ENCODE measurements at places on chromosomes 1 and 21.

GRCh38 chr1:17831597-17831996, 76.5 kb downstream of the ACTL8 start:
- H3K27ac ChIP-seq, result no peak overlapping the region
- H3K36me3 ChIP-seq, result no peaks in the 10 kb centered on the region
- no peak overlapping the region for H3K4me3 ChIP-seq
- H3K27me3 ChIP-seq, result no peaks in the 10 kb centered on the region

DNA sequence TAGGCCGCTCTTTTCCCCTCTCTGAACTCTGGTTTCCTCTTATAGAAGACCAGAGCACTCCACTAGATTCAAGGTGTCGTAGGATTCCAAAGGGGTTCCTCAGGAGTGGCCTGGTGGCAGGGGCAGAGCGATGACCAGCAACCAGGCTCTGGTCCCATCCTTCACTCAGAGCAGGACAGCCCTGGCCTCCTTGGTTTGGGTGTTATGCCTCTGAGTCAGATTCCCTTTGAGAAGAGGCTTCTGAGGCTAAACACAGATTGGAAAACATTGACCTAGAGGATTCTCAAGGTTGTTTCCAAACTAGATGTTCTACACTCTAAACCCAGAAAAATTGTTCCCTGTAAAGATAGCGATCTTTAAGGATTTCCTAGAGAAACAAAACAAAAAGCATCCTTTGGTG, 49.8 kb upstream of the IKBKE start:
- DNase-seq, result no peak
- no peaks in the 10 kb centered on the region for H3K36me3 ChIP-seq
- no peak overlapping the region for H3K27ac ChIP-seq
- no peaks in the 10 kb centered on the region for H3K4me1 ChIP-seq
- no peaks in the 10 kb centered on the region for H3K27me3 ChIP-seq

- H3K4me1 ChIP-seq, result no peaks in the 10 kb centered on the region
- DNase-seq, result no peak
- no peak overlapping the region for H3K4me3 ChIP-seq
- H3K36me3 ChIP-seq, result no peaks in the 10 kb centered on the region
These were observed 143.0 kb downstream of the ELAVL4 start for GRCh38 chr1:50251702-50252101.

- no peak for DNase-seq
- no peaks in the 10 kb centered on the region for H3K4me1 ChIP-seq
- H3K36me3 ChIP-seq, result no peaks in the 10 kb centered on the region
- no peaks in the 10 kb centered on the region for H3K27me3 ChIP-seq
- H3K27ac ChIP-seq, result no peak overlapping the region
These were observed 640.7 kb downstream of the ADGRL2 start for GRCh38 chr1:82441402-82441801.

GRCh38 chr1:161111117-161111516, 6.7 kb downstream of the PFDN2 start:
- H3K27ac ChIP-seq, result no peak overlapping the region
- no peak overlapping the region for H3K4me3 ChIP-seq
- DNase-seq, result no peak
- peaks cover 4% of the 10 kb centered on the region for H3K36me3 ChIP-seq
- H3K4me1 ChIP-seq, result peaks cover 10% of the 10 kb centered on the region

GRCh38 chr1:57440096-57440495, 16.2 kb upstream of the DAB1 start:
- no peak overlapping the region for H3K4me3 ChIP-seq
- DNase-seq, result no peak
- H3K27ac ChIP-seq, result no peak overlapping the region
- no peaks in the 10 kb centered on the region for H3K27me3 ChIP-seq
- no peaks in the 10 kb centered on the region for H3K4me1 ChIP-seq

DNA sequence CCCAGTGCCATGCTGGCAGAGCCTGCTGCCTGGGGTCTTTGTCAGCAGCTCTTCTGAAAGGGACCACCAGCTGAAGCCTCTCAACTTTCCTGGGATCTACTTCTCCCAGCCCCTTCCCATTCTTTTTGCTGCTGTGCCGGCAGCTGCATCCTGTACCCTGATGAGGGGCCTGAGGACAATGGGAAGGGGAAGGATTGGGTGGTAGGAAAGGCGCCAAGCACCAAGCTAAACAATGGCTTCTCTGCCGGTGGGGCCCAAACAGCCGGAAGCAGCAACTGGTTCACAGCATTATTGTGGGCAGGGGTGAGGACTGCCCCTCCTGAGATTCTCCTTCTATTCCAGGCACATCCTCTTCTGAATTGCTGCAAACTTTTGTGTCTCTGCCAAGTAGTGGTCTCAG, 5.0 kb upstream of the EFCAB14 start:
- no peak overlapping the region for H3K4me3 ChIP-seq
- H3K27me3 ChIP-seq, result peaks cover 2% of the 10 kb centered on the region
- no peaks in the 10 kb centered on the region for H3K36me3 ChIP-seq
- no peak overlapping the region for H3K27ac ChIP-seq

- H3K4me3 ChIP-seq, result no peak overlapping the region
- no peak overlapping the region for H3K27ac ChIP-seq
- no peaks in the 10 kb centered on the region for H3K36me3 ChIP-seq
- no peaks in the 10 kb centered on the region for H3K27me3 ChIP-seq
These were observed 839.9 kb downstream of the LTN1 start for GRCh38 chr21:28152732-28153131.

- no peaks in the 10 kb centered on the region for H3K4me1 ChIP-seq
- H3K36me3 ChIP-seq, result no peaks in the 10 kb centered on the region
- DNase-seq, result no peak
- no peak overlapping the region for H3K4me3 ChIP-seq
- H3K27ac ChIP-seq, result no peak overlapping the region
- H3K27me3 ChIP-seq, result peaks cover 27% of the 10 kb centered on the region
These were observed 344.9 kb downstream of the PTPRU start for GRCh38 chr1:29581256-29581655.

DNA sequence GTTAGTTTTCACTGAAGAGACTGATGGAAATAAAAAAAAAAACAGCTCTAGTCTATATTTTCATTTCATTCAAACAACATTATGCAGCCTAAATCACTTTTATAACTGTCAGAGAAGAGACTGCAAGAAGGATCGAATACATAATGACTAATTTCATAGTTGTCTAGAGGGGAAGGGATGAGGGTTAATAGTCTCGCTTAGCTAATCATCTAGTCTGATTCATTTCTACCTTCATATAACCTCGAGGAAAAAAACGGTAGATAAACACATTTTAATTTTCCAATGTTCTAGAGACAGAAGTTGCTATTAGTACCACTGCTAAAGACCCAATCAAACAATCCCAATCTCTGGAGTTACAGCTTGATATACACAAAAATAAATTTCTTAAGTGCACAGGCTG, 3.5 kb downstream of the FUBP1 start:
- peaks cover 19% of the 10 kb centered on the region for H3K36me3 ChIP-seq
- H3K27me3 ChIP-seq, result no peaks in the 10 kb centered on the region
- no peak for DNase-seq
- H3K4me3 ChIP-seq, result no peak overlapping the region

DNA sequence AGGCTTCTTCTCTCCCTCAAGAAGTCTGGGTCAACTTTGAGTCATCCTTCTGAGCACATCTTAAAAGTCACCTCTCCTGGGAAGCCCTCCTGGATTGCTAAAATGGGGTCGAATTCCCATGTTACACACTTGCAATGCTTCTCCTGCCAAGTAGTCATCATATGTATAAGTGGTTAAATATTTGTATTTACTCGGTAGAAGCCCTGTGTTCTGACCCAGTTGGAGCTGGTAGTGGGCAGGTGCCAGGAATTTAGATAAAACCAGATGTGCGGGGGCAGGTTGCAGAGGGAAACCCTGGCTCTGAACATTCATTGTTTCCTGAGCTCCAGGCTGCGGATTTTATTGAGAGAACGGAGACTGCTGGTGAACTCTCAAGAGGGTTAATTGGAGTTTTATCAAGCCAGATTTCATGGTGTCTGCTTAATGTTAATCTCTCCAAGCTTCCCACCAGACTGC, 52.8 kb upstream of the RPL11 start:
- H3K27me3 ChIP-seq, result peaks cover 15% of the 10 kb centered on the region
- no peak for DNase-seq
- H3K4me1 ChIP-seq, result peaks cover 25% of the 10 kb centered on the region
- no peak overlapping the region for H3K27ac ChIP-seq
- no peaks in the 10 kb centered on the region for H3K36me3 ChIP-seq

- H3K27me3 ChIP-seq, result peaks cover 4% of the 10 kb centered on the region
- H3K36me3 ChIP-seq, result no peaks in the 10 kb centered on the region
- no peak overlapping the region for H3K4me3 ChIP-seq
- peaks cover 9% of the 10 kb centered on the region for H3K4me1 ChIP-seq
- H3K27ac ChIP-seq, result no peak overlapping the region
These were observed 20.5 kb upstream of the FRRS1 start for GRCh38 chr1:99786751-99787501.

GRCh38 chr21:32415451-32416398, 3.2 kb downstream of the EVA1C start:
- H3K36me3 ChIP-seq, result no peaks in the 10 kb centered on the region
- no peak overlapping the region for H3K27ac ChIP-seq
- peaks cover 4% of the 10 kb centered on the region for H3K27me3 ChIP-seq
- no peak for DNase-seq

GRCh38 chr1:31717341-31717740, 13.5 kb upstream of the COL16A1 start:
- no peak for DNase-seq
- H3K4me1 ChIP-seq, result peaks cover 20% of the 10 kb centered on the region
- peaks cover 74% of the 10 kb centered on the region for H3K27me3 ChIP-seq
- H3K27ac ChIP-seq, result no peak overlapping the region
- no peak overlapping the region for H3K4me3 ChIP-seq
- no peaks in the 10 kb centered on the region for H3K36me3 ChIP-seq

GRCh38 chr1:1355416-1355815, 2.9 kb downstream of the MXRA8 start:
- no peak overlapping the region for H3K27ac ChIP-seq
- peaks cover 63% of the 10 kb centered on the region for H3K4me1 ChIP-seq

DNA sequence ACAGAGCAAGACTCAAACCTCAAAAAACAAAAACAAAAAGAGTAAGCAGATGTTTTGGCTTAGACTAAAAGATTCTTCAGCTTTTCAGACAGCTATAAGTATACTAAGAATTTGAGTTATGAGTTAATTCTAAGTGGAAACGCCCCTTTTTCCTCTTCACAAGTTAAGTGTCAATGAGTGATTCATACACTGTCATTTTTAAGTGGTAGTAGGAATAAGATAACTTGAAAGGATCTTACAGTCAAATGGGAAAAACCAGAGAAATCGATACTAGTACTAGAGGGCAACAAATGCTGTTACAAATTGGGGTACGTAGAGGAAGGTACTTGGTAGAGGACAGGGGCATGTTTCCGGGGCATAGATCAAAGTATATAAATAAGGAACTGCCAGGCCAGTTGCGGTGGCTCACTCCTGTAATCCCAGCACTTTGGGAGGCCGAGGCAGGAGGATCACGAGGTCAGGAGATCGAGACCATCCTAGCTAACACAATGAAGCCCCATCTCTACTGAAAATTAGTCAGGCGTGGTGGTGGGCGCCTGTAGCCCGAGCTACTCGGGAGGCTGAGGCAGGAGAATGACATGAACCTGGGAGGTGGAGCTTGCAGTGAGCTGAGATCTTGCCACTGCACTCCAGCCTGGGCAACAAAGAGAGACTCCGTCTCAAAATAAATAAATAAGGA, 7.4 kb downstream of the H3-3A start:
- H3K4me3 ChIP-seq, result no peak overlapping the region
- H3K27me3 ChIP-seq, result no peaks in the 10 kb centered on the region
- DNase-seq, result no peak

DNA sequence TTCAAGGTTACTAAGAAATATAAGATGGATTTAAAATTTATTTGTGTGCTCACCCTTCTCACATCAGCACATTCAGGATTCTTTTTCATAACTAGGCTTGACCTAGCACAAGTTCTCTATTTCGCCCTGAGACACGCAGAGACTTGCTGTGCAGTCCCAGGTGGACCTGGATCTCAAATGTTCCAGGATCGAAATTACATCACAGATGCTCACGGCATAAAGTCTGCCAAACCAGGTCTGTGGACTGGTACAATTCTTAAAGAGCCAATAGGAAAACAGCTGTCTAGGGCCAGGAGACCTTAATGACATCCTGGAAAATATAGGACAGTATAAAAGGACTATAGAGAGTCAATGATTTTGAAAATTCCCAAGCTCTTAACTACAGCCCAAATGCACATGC, 2.2 kb downstream of the PGBD5 start:
- DNase-seq, result no peak
- no peak overlapping the region for H3K4me3 ChIP-seq
- H3K27me3 ChIP-seq, result peaks cover 19% of the 10 kb centered on the region
- peaks cover 11% of the 10 kb centered on the region for H3K4me1 ChIP-seq
- no peak overlapping the region for H3K27ac ChIP-seq

DNA sequence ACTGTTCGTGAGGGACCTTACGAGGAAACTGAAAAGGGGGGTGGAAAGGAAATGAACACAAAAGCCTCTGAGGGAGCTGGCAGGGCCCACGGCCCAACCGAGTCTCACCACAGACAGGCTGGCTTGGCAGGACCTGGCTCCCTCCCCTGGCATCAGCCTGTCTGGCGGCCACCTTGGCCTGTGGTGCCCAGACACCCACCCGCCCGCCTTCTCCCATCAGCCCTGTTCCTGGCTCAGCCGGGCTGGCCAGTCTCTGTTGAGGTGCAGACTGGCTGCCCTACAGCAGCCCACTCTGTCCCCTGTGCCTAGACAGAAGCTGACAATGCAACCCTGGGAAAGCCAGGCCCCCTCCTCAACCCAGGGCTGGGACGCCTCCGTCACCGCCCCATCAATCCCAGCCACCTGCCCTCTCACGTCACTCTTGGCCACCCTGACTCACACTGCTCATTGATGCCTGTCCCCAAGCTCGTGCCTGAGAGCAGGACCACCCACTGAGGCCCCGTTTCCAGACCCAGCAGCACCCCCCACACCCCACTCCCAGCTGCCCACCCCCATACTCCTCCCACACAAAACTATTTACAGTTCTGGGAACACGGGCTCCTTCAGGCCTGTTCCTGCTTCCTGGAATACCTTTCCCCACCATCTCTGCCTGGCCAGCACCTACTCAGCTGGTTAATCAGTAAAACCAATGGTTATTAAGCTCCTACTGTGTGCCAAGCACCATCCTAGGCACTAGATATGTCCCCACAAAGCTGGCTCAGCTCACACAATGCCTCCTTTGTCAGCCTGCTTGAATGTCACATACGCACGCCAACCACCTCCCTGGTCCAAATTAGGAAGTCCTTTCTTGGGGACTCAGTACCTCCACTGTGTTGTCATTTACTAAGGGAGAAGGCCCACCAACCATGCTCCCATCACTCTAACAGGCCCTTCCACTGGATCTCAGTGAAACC, 22.7 kb downstream of the SDC3 start:
- no peak for DNase-seq
- H3K4me1 ChIP-seq, result no peaks in the 10 kb centered on the region
- no peaks in the 10 kb centered on the region for H3K36me3 ChIP-seq
- no peak overlapping the region for H3K4me3 ChIP-seq
- H3K27ac ChIP-seq, result no peak overlapping the region

GRCh38 chr1:109257682-109258421, 8.5 kb downstream of the CELSR2 start:
- DNase-seq, result no peak
- peaks cover 2% of the 10 kb centered on the region for H3K27me3 ChIP-seq
- H3K27ac ChIP-seq, result no peak overlapping the region
- no peak overlapping the region for H3K4me3 ChIP-seq
- peaks cover 17% of the 10 kb centered on the region for H3K4me1 ChIP-seq
- no peaks in the 10 kb centered on the region for H3K36me3 ChIP-seq
